AG09309 (cell line): ENCODE measurements at places on chromosomes 1 and 21.

- no peak for DNase-seq
Measured at GRCh38 chr1:19138958-19139581, 71.0 kb downstream of the UBR4 start.

DNA sequence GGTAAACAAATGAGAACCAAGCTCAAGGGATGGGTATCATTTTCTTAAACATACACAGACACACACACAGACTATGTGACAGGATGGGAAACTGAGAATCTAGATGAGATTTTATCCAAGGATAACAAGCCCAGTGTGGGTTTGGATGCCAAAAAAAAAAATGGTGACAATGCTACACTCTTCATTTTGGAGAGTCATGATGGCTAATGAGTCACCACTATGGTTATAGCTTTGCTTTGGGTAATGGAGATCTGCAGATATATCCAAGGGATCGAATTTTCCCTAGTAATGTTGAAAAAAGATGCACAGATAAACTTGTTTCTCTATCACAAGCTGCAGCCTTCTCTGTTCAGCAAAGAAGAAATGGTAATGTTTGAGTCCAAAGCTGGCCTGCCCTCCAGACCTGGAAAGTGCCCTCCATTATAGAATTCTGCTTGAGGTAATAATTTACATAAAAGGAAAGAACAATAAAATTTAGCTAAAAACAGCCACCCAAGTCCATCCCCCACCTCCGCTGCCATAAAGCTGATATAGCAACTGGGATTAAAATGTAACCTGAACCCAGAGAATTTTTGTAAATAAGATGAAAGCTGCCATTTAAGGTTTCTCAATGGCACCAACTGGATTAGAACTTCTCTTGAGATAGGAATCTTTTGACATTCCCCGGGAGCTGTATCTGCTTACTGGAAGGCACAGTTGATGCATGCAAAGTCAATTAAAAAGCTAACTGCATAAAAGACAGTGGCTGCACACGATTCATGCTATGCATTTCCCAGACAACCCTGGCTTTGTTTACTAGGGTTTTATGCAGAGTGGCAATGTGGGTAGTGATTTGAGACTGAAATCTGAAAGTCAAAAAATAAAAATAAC, 395.2 kb upstream of the LYPLAL1 start:
- no peak for DNase-seq

DNA sequence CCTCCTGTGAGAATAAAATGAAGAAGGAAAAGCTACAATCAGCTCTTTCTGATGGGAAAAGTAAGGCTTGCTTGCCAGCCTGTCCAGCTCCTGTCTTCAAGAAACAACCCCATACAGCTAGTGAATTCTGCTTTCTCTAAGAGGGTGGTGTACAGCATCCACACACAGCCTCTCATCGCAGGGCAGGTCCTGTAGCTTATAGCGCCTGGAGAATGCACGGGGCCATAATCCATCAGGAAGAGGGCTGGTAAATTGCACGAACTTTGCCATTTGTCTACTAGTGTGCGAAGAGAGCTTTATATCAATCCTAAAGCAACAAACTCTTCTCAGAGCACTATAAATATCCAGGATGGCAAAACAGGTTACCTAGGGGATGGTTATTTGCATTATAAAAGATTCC, 83.3 kb upstream of the SAMSN1 start:
- no peak for DNase-seq

GRCh38 chr1:206578068-206578977, 33.9 kb downstream of the EIF2D start:
- DNase-seq, result peak; percentile 10

DNA sequence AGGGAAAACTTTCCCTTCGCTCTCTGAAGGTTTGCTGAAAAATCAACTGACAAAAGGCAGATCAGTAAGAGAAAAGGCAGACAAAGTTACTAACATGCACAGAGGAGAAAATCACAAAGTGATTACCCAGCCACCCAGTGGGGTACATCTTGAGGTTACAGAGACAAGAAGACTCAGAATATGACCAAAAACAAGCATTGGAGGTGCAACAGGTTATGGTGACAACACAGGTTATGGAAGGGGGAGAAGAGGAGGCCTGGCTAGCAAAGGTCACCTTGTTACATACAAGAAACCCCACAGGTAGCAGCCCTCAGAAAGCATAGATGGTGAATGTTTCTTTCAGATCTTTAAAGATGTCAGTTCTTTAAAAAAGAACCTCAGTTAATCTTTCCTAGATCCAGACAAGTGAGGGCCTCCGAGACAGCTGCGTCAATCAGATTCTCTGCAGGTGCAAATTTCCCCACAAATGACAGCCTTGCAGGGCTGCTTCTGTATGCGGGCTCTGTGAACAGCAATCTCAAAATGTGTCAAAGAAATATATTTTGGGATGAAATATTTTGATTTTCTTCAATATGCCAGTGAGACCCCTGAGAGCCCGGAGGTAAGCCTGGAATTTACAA, 207.6 kb upstream of the RAB4A start:
- DNase-seq, result no peak
